Sciatic nerve (tissue), 2 donors: ENCODE measurements at places on chromosomes 5 and 9.
A peak's percentile ranks its signal among the peaks of the same experiment; 100 is the strongest.

- no peak for DNase-seq
Observed at GRCh38 chr5:59789197-59789596, 104.3 kb downstream of the PDE4D start.

GRCh38 chr9:17597977-17598376 is 19.1 kb downstream of the SH3GL2 start:
- no peak for DNase-seq

GRCh38 chr5:38845526-38846378 is at the start of gene OSMR:
Gene OSMR, plus strand, starts transcription at chr5:38846012. Its CDS starts 23,033 bp downstream, at chr5:38869045.
- peak; percentile 95 for DNase-seq

DNA sequence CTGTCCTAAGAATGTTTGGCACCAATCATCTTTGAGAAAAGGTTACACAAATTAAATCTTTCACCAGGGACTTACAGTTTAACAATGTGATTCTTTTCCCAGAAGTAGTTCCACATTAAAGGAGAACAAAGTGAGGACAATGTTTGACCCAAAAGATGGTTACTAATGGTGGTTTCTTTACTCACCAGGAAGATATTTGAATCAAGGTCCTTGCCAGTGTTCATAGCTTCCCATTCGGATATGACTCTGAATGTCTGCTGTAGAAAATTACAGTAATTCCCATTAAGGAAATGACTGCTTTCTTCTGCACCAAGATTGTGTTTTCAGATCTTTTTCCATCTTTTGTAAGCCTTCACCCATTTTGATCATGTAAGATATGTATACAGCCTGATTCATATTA is 114.6 kb upstream of the ADAMTSL1 start:
- no peak for DNase-seq

- no peak for DNase-seq
Observed at GRCh38 chr5:17150531-17150930, 66.9 kb upstream of the BASP1 start.

DNA sequence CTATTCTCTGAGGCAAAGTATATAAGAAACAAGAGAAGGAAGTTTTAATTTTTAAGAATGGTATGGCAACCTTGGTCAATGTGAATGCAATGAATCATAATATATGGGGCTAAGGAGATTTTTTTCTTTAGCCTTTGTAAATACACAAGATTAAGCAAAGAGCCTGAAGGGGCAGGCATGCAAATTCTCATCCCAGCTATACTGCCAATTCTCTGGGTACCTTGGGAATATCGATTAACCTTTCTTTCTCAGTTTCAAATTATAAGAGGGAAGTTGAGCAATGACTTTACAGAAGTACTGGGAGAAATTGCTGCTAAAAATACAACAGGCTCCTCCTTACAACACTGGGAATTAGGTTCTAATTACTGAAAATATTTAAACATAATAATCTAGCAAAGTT is 97.5 kb downstream of the MRPS27 start:
- no peak for DNase-seq

- DNase-seq: no peak
Observed at GRCh38 chr5:179185256-179185940, 125.2 kb downstream of the ZNF354C start.

GRCh38 chr9:99140685-99141314 is 35.9 kb downstream of the TGFBR1 start:
- no peak for DNase-seq

- peak; percentile 86 for DNase-seq
Observed at GRCh38 chr5:43042626-43043399, 2.7 kb upstream of the ANXA2R start.

DNA sequence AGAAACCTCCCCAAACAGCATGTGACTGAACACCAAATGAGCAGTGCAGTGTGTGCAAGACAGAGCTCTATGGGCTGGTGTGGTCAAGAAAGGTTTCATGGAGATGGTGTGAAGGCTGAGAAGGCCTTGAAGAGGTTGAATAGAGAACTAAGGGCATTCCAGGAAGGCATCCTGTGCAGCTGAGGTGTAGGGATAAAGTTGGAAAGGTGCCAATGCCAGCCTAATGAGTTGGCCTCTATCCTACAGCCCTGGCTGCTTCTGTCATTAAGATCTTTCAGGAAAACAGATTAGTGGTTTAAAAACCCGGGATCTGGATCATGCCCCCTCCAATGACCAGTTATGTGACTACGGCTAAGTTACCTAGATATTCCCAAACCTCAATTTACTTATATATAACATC is 4.0 kb downstream of the HDAC3 start:
- DNase-seq: no peak

DNA sequence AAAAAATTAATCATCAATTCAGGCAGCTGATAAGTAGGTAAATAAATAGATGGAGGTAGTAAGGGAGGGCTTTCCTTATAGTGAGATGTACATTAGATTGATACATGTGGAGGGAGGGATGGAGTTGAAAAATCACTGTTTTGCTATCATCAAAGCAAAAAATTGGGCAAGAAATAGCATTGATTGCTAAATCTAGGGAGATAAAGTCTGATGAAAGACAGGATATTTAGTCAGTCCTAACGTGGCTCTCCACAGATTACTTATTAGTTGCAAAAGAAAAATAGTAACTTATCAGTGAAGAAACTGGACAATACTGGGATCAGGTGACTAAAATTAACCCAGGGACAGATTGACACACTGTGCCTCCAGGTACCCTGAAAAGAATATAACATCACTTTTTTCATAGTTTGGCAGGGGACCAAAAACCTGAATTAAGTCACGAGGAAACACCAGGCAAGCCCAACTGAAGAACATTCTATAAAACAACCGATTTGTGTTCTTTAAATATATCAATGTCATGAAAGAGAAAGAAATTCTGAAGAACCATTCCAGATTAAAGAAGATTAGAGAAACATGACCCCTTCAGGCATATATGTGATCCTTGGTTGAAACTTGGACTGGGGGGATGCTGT is 27.1 kb upstream of the GOLPH3 start:
- DNase-seq: no peak

GRCh38 chr5:131513780-131514179 is 121.2 kb downstream of the RAPGEF6 start:
- no peak for DNase-seq

GRCh38 chr9:36091026-36091953 is 45.2 kb upstream of the GLIPR2 start:
- DNase-seq: no peak

DNA sequence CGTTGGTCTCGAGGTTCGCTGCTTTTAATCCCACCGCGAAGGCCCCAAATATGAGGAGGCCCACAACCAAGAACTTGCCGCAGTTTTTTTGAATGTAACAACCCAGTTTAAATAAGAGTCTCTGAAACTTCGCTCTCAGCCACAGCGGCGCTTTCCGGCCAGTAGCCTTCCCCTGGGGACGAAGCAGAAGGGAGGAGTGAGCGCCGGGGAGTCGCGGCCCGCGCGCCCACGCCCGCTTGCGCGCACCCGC is 10.4 kb downstream of the PTCH1 start:
- DNase-seq: no peak

DNA sequence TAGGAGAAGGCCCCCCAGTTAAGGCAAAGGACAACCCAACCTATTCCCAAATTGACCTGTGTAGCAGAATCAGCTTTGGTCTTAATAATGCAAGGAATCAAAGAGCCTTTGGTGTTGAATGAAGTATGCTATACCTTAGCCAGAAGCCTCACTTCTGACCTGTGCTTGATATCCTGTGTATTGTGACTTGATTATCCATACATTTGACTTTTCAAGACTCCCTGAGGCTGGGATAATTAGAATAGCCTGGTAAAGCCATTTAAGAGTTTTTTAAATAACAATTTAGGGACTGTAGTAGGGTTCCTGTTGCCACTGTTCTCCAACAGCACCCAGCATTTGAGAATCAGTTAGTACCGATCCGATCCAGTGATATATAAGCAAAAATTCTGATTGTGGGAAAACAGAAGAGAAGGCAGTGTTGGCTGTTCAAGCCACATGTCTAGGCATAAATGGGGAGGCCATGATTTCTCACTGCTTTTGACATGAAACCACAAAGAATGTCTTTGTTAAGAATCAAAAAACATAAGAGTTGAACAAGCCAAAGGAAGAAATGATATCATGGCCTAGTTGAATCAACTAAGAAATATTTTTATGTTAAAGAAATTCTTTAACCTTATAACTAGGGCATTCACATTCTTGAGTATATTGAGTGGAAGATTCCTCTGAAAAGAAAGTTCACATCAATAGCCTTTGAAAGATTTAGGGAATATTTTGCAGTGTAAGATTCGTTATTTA is 98.9 kb downstream of the F2RL2 start:
- no peak for DNase-seq

GRCh38 chr9:37640246-37640645 is 10.5 kb upstream of the FRMPD1 start:
- no peak for DNase-seq

- DNase-seq: no peak
Observed at GRCh38 chr5:59218424-59219045, 635.7 kb downstream of the RAB3C start.

GRCh38 chr9:131982102-131982501 is 97.6 kb downstream of the MED27 start:
- DNase-seq: no peak

DNA sequence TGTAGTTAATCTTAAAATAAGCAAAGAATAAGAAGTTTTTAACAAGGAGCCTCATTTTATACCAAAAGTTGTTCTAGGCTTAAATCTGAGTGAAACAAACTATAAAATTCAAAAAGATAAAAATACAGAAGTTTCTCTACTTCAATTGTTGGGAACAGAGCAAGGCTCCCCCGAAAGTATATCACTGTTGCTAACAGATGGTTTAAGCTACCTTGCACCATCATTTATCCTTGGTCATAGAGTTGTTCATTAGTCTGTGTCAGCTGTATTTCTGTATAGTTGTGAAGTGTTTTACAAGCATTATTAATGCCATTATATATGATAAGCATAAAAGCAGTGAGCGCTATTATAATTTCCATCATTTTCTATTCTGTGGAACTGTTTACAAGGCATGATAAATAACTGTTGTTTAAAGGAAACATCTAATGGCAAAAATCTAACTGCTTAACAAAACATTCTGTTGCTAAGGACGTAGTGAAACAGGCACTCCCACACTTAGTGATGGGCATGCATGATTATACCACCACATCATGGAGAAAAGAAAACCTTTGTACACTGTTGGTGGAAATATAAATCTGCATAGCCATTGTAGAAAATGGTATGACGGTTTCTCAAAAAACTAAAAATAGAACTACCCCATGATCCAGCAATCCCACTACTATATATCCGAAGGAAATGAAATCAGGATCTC is 23.3 kb upstream of the ACO1 start:
- DNase-seq: no peak

GRCh38 chr5:57405984-57406383 is 76.6 kb downstream of the ACTBL2 start:
- no peak for DNase-seq

GRCh38 chr5:133159543-133159942 is 107.7 kb downstream of the HSPA4 start:
- DNase-seq: no peak

DNA sequence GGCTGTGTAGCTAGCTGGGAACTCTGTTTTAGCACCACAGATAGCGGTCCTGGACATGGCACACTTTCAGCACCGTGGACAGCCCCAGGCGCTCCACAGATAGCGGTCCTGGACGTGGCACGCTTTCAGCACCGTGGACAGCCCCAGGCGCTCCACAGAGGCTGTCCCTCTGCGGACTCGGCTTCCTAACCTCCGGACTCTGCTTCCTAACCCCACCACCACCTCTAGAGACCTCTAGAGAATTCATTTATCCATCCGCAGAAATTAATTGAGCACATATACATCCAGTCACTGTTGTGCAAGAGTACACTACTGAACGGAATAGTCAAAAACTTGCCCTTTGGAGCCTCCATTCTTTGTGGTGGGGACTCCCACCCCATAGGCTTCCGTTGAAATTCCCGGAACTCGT is 27.4 kb downstream of the UNC5A start:
- DNase-seq: peak; percentile 91

DNA sequence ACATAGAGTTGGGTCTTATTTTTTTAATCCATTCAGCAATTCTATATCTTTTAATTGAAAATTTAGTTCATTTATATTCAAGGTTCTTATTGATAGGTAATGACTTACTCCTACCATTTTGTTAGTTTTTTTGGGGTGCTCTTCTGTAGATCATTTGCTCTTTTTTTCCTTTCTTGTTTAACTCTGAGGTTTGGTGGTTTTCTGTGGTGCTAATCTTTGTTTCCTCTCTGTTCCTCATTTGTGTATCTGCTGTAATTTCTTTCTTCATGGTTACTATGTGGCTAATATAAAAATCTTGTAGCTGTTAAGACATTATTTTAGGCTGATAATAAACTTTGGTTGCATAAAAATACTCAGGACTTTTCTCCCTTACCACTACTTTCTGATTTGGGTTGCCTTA is 181.6 kb upstream of the DMRTA1 start:
- DNase-seq: no peak

- no peak for DNase-seq
Observed at GRCh38 chr9:87950296-87950695, 24.0 kb downstream of the CDK20 start.

DNA sequence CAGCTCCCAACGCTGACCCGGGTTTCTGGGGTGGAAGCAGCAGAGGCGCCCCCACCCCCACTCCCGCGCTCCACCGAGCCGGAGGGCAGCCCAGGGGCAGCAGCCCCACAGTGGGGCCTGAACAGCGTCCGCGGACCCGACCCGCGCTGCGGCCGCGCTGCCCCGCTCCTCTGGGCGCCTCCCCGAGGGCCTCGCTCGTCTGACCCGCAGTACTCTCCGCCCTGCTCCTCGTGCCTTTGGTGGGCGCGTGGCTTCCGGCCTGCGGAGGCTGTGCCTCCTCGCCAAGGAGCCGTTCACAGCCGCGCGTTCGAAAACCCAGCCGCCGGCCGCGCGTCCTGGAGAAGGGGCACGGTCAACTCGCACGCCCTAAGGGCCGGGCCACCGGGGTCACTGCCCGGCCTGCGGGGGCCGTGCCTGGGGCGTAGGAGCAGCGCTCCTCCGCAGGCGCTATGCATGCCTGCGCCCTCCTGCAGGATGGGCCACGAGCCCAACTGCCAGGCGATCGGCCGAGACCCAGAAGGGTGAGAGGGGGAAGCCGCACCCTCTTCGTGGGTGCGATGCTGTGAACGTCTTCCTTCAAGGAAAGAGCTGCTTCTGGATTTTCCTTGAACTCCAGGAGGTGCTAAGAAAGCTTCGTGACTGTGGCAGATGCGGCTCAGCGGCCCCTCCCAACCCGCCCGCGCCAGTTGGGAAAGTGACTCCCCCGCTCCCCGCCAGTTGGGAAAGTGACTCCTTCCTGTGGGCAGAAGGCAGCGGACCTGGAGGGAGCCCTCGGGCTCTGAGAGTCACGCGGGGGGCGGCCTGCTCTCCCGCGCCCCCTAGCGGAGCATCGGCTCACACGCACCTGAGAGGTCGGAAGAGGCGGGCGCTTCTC is 82.7 kb downstream of the HSD17B3 start:
- DNase-seq: peak; percentile 69
